ENCODE measurements at places on chromosomes 4 and X.

DNA sequence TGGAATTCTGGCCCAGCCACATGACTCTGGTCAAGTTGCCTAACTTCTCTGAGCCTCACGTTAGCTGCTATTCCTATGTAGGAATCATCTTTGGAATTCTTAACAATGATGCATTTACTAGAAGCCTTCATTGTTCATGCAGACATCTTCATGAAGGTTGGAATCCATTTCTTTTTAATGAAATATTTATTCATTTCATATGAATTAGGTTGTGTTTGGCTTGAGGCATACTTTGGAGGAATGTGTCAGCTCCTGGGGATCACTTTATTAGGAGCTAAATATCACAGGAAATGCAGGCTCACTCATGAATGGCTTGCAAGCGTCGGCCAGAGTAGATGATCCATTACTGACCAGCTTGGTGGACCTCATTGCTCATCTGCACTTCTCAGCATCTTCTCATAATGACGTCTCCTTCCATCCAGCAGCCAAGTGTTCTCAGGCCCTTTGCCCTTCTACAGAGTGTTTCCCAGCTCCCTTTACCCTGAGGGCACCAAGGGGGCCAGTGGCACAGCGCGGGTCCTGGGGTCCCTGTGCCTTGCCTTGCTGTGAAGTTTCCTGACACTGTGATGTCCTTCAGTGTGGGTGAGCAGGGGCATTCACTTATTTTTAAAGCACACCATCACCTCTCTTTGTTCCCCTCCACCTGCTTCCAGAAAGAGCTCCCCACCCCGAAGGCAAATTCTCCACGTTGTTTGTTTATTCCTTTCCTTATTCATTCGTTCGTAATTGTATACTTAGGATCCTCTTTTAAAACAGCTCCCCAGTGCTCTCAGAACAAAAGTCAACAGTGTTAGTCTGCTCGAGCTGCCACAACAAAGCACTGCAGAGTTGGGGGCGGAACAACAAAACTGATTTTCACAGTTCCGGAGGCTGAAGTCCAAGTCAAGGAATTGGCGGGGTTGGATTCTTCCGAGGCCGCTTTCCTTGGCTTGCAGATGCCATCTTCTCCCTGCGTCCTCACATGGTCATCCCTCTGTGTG is 106.8 kb downstream of the STK32B start:
- DNase-seq = no peak

GRCh38 chr4:65472531-65472930 is 197.8 kb downstream of the EPHA5 start:
- DNase-seq = no peak

- no peak for DNase-seq
These were observed 137.8 kb upstream of the SLC4A4 start for GRCh38 chr4:71201057-71201456.

DNA sequence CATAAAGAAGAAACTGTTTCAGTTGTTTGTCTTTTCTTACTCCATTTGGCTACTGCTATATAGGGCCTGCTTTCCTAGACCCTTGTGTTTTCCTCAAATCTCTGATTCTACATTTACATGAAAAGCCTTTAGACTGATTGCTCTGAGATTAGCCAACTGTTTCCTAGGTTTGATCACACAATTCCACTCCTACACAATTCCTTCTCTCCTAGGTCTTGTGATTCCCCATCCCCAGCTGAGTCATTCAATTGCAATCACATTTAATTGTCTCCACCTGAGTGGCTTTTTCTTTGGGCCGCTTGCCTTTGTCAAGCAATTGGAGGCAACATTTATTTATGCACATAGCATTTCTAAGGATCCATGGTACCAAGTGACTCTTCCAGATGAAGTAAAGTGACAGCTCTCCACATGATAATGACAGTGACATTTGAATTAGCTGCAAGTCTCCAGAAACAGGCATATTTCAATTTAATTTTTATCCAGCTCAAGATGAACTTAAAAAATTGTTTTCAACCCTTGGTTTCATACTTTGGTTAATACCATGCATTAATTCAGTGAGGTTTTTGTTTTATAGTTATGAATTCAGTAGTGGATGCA is 35.8 kb downstream of the ATXN3L start:
- DNase-seq = no peak

- DNase-seq = no peak
These were observed 997.3 kb downstream of the ARAP2 start for GRCh38 chr4:35247047-35247446.

GRCh38 chr4:41455206-41455605 is 82.8 kb upstream of the LIMCH1 start:
- no peak for DNase-seq

- peak; percentile 61 for DNase-seq
These were observed 143.9 kb downstream of the BCOR start for GRCh38 chrX:39953879-39954278.

GRCh38 chr4:113674251-113674650 is 87.3 kb downstream of the CAMK2D start:
- DNase-seq = no peak

GRCh38 chr4:110004556-110004955 is 91.9 kb downstream of the EGF start:
- DNase-seq = no peak

- no peak for DNase-seq
These were observed 57.3 kb upstream of the FAM9B start for GRCh38 chrX:9091258-9091657.

DNA sequence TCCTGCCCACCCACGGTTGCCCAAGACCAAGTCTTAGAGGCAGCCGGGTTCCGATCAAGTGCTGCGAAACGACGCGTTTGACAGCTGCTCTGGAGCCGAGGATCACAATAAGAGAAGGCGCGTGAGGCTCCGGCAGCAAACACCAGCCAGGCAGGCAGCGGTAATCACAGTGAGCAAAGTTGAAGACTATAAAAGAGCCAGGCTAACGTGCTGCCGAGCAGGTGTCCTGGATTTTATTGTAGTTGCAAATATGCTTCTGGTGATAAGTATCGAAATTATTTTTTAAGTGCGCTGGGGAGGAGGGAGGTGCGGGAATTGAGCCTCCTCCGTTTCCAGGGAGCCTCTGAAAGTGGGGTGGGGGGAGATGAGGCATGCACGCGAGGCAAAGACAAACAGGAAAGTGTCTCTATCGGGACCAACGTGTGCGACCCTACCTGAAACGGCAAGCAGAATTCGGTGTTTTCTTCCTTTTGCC is 590 bp downstream of the GABRA2 start:
- DNase-seq = peak; percentile 54

DNA sequence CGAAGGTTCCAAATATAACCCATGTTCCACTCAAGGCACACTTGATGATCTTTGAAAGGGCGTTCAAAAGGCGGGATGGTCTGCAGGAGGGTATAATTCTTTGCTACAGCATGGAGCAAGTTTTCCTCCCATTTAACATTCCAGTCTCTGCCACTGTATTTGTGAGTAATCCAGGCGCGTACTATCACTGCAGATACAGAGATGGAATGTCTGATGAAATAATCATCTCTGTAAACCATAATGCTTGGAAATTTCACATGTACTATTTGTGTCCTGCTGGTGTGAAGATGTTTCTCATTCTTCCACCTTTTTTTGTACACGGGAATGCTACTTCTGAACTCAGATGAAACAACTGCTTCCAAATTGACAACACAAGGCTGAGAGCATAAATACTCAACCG is 15.5 kb downstream of the SEL1L3 start:
- no peak for DNase-seq

- DNase-seq = no peak
These were observed 45.4 kb upstream of the PNPLA4 start for GRCh38 chrX:7972586-7972985.

DNA sequence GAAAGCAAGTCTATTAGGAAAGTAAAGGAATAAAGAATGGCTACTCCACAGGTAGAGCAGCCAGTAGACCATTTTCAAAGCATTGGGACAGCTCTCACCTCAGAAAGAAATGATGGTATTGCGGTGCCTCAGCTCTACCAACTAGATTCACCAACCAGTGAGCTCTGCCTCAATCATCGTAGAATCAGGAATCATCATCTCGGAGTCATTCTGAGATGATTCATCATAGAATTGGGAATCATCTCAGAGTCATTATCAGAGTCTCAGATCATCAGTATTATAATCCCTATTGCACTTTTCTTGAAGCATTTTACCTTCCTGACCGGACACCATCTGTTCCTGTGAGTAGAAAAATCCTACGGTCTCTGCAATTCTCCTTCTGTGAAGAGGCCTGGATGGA is 17.5 kb upstream of the SAT1 start:
- DNase-seq = no peak

DNA sequence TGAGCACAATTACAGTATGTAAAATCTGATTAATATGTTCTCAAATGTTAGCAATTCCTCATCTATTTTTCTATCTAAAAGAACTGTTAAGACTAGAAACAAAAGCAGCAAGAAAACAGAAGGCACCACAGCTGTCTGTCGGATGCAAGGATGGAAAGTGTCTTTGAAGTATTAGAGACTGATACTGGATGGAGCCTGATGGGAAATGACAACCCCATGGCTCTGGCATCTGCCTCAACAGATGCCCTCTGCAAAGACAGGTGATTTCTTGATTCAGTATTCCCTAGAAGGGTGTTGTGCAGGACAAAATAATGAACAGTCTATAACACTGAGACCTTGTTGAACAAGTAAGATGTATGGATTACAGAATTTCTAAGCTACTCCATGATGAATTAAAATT is 19.7 kb downstream of the LRCH2 start:
- no peak for DNase-seq

DNA sequence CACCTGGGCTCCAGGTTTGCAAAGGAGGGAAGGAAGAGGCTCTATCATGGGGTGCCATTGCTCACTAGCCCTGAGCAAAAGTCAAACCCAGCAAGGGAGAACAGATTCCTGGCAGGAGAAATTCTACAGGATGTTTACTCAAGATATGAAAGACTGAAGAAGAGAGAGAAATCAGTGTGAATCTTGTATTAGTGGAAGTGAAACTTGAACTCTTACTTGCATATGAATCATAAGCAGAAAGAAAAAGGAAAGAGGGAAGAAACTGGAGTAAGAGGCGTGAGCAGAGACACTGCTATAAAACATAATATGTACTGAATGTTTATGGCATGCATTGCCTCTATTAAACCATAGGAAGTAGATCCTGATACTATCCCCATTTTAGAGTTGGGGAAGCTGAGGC is 60.9 kb downstream of the C4orf46 start:
- DNase-seq = no peak

DNA sequence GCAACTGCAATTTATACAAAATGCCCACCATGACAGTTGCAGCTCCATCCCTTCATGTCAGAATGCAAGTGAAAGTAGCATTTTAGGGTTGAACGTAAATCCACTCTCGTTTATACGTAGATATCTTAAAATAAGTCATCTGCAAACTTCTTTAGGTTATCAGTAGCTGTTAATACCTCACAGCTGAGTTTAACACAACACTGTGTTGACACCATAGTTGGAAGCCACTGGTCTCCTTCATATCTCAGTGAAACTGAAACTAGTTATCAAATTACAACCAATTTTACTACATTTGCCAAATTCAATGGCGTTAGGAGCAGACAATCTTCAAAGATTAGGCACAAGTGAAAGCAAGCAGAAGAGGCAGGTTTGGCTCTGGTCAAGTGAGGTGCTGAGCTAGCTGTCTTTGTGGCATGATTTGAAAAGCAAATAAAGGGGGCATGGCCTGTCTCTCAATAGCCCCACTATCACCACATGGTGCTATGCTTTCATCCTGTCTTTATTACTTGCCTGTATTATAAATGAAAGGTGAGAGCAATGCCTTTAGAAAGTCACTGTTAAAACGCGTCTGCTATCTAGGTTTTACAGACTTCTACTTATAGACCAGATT is 12.3 kb downstream of the PPP3CA start:
- DNase-seq = no peak

- no peak for DNase-seq
These were observed 112.7 kb downstream of the ASMT start for GRCh38 chrX:1727531-1728027.

- no peak for DNase-seq
These were observed 134.9 kb downstream of the POLA1 start for GRCh38 chrX:24828600-24828999.

GRCh38 chrX:139286342-139286741 is 244.2 kb upstream of the F9 start:
- DNase-seq = no peak

DNA sequence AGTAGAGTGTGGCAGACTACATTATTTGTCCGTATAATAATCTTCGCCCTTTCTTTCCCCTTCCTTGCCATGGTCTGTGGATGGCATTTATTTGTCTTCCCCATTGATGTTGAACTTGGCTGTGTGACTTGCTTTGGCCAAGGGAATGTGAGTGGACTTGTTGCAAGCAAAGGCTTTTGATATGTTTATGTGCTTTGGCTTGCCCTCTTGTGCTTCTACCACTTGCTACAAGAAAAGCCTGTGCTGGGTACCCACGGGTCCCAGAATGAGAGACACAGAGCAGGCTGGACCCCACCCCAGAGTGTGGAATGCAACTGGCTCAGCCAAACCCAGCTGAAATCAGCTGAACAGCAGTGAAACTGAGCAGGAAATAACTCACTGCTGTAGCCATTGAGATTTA is 63.0 kb downstream of the FAM184B start:
- DNase-seq = no peak

DNA sequence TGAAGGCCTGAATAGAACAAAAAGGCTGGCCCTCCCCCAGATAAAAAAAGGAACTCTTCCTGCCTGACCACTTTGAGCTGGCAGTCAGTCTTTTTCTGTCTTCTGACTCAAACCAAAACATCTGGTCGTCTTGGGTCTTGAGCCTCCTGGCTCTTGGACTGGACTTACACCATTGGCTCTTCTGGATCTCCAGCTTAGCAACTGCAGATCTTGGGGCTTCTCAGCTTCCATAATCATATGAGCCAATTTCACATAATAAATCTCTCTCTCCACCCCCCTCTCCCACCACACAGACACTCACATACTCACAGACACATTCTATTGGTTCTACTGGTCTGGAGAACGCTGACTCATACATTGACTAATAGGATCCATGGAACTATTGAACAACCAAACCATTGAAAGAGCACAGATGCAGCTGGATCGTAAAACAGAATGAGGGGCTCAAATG is 15.6 kb upstream of the CWH43 start:
- DNase-seq = no peak

DNA sequence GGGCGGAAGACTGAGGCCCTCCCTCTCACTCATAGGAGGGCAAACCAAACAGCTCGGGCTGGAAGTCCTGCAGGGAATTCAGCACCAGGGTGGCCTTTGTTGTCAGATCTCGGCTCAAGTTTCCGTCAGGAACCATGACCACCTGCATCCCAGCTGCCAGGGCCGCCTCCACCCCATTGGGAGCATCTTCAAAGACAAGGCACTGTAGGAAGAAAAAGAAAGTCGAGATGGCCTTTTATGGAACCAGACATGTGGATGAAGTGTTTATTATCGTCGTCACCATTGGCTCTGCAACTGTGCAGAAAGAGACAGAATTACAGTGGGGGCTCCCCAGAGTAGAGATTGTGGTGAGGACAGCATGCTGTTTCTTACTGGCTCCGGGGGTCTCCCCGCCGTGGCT is 97.2 kb upstream of the STS start:
- DNase-seq = no peak

DNA sequence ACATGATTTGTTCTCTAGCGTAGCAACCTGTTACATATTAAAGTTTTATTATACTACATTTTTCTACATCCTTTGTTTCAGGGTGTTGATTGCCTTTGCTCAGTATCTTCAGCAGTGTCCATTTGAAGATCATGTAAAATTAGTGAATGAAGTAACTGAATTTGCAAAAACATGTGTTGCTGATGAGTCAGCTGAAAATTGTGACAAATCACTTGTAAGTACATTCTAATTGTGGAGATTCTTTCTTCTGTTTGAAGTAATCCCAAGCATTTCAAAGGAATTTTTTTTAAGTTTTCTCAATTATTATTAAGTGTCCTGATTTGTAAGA is 2.4 kb downstream of the ALB start:
- DNase-seq = no peak

- DNase-seq = no peak
These were observed 379.3 kb upstream of the TENM3 start for GRCh38 chr4:181863856-181864255.

- DNase-seq = no peak
These were observed 811.6 kb upstream of the INTU start for GRCh38 chr4:126821152-126821551.

Measured in left hindlimb (tissue), 1 donor.